ENCODE measurements at places on chromosomes 5 and 9. TPM values are rescaled to one million over a fixed set of nuclear protein-coding genes. Genes with fewer than 3 reads are reported as not detected.

GFI1B gene
- total RNA-seq = not detected

GRCh38 chr5:54651482-54652076 is 134.0 kb downstream of the SNX18 start:
- DNase-seq = no peak

LCN12 gene
- 13.7 TPM for total RNA-seq

- DNase-seq = no peak
Observed at GRCh38 chr5:67263656-67264408, 67.2 kb upstream of the CD180 start.

- DNase-seq = no peak
Observed at GRCh38 chr5:180817893-180818674, 15.5 kb upstream of the MGAT1 start.

DNA sequence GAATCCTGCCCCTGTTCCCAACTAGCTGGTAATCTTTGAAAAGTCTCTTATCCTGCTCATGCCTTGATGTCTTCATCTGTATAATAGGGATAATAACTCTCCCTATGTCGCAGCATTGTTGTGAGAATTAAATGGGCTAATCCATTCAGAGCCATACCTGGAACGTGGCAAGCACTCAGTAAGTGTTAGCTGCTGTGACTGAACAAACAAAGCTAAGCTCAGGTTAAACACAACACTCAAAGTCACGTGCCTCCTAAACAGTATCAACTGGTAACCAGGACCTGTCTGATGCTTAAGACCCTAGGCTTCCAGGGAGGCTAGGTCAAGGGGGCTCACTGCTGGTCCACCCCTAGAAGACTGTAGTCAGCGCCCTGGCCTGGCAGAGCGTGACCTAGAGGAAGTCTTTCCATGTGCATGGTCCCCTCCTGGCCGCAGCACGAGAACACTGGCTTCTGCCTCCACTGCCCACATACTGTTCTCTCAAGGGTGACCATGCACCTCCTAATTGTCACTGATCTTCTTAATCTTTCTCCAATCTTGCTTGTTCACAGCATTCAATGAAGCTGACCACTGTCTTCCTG is 211.1 kb downstream of the TTLL11 start:
- no peak for DNase-seq

DNA sequence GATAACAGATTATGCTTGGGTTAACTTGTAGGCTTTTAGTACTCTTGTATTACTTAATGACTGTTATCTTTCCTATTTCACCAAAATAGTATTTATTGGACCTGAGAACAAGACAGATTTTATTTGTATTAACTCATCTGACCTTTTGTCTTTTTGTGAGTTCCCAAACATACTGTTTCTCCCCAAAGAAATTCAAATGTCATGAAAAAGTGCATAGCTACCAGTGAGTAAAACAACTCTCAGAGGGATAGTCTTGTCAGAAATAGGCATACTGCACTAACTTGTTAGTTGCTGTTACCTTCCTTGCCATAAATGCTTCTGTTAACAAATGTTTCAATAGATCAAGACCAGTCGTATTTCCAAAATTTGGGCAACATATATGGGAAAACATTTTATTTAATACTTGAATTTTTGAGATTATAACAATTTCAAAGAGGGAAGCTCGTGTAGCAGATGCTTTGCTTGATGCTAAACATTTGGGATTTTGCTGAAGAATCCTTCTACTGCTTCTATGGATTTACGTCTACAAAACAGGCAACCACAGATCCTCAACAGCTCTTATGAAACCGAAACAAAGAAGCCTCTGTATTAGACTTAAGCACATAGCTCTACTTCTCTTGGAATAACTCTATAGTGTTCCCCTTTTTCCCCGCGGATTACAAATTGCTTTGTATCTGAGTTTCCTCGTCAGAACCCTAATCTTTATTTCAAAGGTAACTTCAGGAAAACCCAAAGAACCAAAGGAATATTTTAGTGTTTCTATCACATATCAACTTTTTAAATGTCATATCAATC is 248.8 kb downstream of the MCTP1 start:
- no peak for DNase-seq

GRCh38 chr5:38329132-38329715 is 70.9 kb downstream of the EGFLAM start:
- no peak for DNase-seq

DNA sequence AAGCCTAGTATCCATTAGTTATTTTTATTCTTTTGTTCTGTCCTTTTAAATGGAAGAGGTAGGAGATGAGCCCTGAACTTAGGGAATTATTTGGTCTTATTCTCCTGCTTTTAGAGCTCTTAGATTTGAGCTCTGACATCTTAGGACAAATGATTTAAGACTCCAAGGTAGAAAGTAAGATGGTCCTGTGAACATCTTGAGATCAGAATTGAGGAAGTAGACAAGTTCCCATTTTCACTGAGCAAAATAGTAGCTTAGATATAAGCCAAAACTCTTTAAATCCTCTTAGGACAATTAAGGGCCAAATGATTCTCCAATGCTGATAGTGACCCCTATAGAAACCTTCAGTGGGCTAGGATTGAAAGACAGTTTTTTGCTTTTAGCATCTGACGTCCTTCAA is 53.0 kb upstream of the RUSC2 start:
- no peak for DNase-seq

DNA sequence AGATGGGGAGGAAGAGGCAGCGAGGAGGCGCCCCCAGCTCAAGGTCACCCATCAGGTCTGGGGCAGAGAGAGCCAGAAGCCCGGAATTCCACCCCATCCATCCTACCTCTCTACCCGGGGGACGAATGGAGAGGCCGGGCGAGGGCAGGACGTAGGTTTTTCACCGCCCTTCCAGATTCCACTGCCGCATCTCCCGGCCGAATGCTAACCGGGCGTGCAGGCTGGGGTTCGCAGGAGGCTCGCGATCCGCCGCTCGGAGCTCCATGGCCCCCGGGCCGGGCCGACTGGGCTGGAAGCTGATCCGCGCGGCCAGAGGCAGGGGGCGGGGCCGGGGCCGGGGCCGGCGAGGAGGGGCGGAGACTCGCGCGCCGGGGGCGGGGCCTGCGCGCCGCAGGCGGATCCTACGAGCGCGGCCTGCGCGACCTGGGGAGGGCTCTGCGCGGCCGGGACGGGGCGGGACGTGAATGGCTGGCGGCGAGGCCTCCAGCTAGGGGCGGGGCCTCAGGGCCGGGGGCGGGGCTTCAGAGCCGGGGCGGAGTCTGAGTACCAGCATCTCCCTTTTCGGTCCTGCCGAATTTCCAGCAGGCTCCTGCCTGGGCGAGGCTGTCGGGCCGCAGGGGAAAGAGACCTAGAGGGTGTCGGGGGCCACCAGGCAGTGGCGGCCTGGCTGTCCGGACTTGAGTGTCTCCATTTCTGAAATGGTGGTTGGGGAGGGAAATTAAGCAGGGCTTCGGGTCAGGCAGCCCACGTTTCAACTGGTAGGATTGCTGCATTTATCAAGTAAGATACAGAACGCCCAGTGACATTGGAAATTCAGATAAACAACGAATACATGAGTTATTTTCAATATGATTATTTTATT is at the start of gene ST6GALNAC4:
Gene ST6GALNAC4, minus strand, starts transcription at position 322 of the 862 bp plus-strand sequence. CDS start 622 bp downstream, outside the sequence.
- DNase-seq = peak; percentile 85

DNA sequence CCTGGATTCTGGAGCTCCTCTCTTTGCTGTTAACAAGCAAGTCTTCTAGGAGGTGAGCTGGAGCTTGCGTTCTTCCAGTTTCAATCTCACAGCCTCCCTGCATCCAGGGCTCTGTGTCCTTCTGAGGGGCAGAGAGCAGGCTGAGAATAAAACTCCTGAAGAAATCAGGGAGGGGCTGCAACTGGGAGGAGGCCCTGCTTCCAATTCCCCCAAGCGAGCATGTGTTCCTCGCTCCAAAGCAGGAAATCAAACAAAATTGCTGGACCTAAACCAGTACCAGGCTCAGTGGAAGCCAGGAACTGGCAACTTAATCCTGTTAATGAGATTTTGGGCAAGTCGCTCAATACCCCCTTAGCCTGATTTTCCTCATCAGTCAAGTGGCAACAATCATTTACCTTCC is 181.8 kb downstream of the ASTN2 start:
- no peak for DNase-seq
